Stimulated activated CD8-positive, alpha-beta memory T cell treated with anti-CD3 and anti-CD28 coated beads, Interleukin-7, amount 100 ng/mL, for 1 hour (primary cell): ENCODE measurements at places on chromosomes 1 and 21.

- no peak for DNase-seq
Observed at GRCh38 chr1:106960412-106960811, 96.1 kb upstream of the PRMT6 start.

- DNase-seq: no peak
Observed at GRCh38 chr1:16980473-16981268, at the start of gene MFAP2. MFAP2 (minus strand) TSS chr1:16980620; CDS start chr1:16978273, 2,347 bp downstream.

- DNase-seq: no peak
Observed at GRCh38 chr1:86915737-86916235, 1.4 kb downstream of the HS2ST1 start.

DNA sequence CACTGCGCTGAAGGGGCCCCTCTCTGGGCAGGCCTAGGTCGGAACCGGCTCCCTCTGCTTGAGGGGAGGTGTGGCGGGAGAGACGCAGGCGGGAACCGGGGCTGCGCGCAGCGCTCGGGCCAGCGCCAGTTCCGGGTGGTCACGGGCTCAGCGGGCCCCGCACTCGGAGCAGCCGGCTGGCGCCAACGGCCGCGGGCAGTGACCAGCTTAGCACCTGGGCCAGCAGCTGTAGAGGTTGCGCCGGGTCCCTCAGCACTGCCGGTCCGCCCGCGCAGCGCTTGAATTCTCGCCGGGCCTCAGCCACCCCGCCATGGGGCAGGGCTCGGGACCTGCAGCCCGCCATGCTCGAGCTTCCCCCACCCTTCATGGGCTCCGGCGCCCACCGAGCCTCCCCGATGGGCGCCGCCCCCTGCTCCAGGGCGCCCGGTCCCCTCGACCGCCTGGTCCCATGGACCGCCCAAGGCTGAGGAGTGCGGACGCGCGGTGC lies 254.6 kb downstream of the COL11A1 start:
- no peak for DNase-seq

DNA sequence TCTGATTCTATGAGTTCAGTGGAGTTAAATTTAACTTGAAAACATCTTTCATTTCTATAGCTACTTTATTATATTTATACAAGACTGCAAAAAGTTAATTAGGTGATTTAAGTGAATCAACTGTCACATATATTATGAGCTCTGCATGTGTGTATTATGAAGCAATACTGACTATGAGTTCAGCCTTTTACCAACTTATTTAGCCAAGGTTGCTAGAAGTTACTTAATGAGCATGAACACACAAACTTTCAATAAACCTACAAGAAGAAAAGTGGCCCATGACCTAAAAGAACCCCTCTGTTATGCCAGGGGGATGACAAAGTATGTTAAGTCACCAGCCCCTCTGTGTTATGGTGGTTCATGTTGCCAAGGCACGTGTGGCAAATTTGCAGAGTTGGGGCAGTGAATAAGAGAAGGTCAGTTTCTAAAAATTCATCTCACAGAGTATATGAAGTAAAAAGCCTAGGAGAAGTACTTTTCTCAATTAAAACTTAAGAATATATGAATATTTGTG lies 86.7 kb upstream of the LYPLAL1 start:
- DNase-seq: no peak
